NCI-H2081 (cell line): ENCODE measurements at places on chromosomes 2 and 18.

GRCh38 chr18:33699372-33699771, 121.4 kb downstream of the ASXL3 start:
- DNase-seq, result no peak

DNA sequence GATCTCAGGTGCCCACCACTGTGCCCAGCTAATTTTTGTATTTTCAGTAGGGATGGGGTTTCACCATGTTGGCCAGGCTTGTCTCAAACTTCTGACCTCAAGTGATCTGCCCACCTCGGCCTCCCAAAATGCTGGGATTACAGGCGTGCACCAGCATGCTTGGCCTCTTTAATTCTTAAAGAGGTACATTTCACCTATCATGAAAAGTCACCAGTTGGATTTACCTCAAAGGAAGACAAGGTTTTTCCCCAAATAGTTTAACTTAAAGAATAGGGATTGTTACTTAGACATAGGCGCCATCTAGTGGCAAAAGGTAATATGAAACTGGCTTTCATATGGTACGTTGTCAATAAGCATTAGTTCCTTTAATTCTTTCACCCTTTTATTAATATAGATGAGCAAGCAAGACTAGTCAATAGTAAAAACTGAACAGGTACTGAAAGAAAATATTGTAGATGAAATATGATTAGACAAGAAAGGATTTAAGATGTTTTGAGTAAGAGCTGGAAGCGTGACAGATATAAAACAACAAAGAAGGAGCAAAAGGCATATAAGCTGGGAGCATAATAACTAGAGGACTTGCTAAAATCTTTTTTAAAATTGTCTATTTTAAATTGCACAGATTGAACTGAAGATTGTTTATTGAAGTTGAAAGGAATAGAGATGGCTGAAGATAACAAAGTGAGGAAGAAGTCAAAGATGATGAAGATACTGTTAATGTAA, 35.0 kb upstream of the PSMD14 start:
- DNase-seq, result peak; percentile 70

- DNase-seq, result no peak
These were observed 51.0 kb upstream of the ID2 start for GRCh38 chr2:8630676-8631464.

- DNase-seq, result no peak
These were observed 28.1 kb upstream of the SPP2 start for GRCh38 chr2:234022424-234022823.

DNA sequence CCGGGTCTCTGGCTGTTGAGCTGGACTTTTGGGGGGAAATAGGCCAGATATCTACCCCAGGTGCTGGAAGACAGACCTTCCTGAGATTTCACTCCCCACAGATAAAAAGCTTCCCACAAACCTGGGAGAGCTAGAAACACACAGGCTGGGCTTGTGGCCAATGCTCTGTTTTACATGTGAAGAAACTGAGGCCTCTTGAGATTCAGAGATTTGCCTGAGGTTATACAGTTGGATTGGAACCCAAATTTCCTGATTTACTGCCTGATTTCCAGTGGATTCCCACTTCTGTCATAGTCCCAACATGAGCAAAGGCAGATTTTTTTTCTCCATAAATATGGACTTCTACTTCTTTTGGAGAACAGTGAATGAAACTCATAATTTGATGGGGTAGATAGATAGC, 360.2 kb downstream of the SETBP1 start:
- no peak for DNase-seq
